Uterine smooth muscle cell (primary cell): ENCODE measurements at places on chromosomes 7 and 10. TPM values are rescaled to one million over a fixed set of nuclear protein-coding genes. Genes with fewer than 3 reads are reported as not detected.

Gene SLC26A4
- total RNA-seq = 0.44 and 0.50 TPM in 2 replicates

Gene CALN1
- not detected in 2 replicates for total RNA-seq

Gene ITPRID1
- not detected in 2 replicates for total RNA-seq

Gene HSPB1
- total RNA-seq = 36.5 and 59.7 TPM in 2 replicates

Gene GATA3
- not detected in 2 replicates for total RNA-seq

Gene IRF5
- 0.11 and 0.37 TPM in 2 replicates for total RNA-seq

Gene SUN3
- not detected in 2 replicates for total RNA-seq

Gene LDB1
- 28.4 and 37.0 TPM in 2 replicates for total RNA-seq

Gene MCM10
- 5.4 and 16.0 TPM in 2 replicates for total RNA-seq

Gene MRC1
- under 0.01 and 0.12 TPM in 2 replicates for total RNA-seq

Gene ZNF775
- total RNA-seq = 6.3 and 7.5 TPM in 2 replicates

Gene AKR1C3
- total RNA-seq = 26.7 and 31.2 TPM in 2 replicates

Gene CCDC172
- total RNA-seq = not detected in 2 replicates

Gene SLC16A9
- total RNA-seq = 1.1 and 1.2 TPM in 2 replicates

Gene DDX50
- total RNA-seq = 75.9 and 90.2 TPM in 2 replicates

Gene HDAC9
- total RNA-seq = 20.2 and 40.5 TPM in 2 replicates

Gene JCAD
- total RNA-seq = 1.4 and 2.5 TPM in 2 replicates

Gene PLEKHS1
- not detected in 2 replicates for total RNA-seq

Gene MMRN2
- 3.9 and 14.9 TPM in 2 replicates for total RNA-seq

Gene GATAD1
- total RNA-seq = 22.5 and 30.1 TPM in 2 replicates

Gene ASB10
- total RNA-seq = not detected in 2 replicates

Gene CNPY1
- total RNA-seq = not detected in 2 replicates

Gene HYAL4
- not detected in 2 replicates for total RNA-seq
